ENCODE measurements at places on chromosomes 3 and 15.

DNA sequence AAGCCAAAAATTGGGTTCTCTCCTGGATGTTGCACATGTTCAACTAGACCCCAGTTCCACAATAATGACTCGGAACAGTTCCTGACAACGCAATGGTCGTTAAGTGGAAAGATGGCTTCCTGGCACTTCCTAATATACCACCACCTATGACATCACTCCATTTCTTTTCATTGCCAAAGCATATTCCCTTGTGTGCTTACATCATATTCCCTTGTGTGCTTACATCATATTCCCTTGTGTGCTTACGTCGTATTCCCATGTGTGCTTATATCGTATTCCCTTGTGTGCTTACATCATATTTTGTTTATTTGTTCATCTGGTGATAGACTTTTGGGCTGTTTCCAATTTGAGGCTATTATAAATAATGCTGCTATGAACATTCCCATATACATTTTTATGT, 39.2 kb downstream of the TFRC start:
- DNase-seq = no peak

- peak; percentile 53 for DNase-seq
Measured at GRCh38 chr3:178966299-178967176, 105.1 kb downstream of the ZMAT3 start.

- DNase-seq = no peak
Measured at GRCh38 chr15:77059786-77060361, 11.0 kb downstream of the TSPAN3 start.

DNA sequence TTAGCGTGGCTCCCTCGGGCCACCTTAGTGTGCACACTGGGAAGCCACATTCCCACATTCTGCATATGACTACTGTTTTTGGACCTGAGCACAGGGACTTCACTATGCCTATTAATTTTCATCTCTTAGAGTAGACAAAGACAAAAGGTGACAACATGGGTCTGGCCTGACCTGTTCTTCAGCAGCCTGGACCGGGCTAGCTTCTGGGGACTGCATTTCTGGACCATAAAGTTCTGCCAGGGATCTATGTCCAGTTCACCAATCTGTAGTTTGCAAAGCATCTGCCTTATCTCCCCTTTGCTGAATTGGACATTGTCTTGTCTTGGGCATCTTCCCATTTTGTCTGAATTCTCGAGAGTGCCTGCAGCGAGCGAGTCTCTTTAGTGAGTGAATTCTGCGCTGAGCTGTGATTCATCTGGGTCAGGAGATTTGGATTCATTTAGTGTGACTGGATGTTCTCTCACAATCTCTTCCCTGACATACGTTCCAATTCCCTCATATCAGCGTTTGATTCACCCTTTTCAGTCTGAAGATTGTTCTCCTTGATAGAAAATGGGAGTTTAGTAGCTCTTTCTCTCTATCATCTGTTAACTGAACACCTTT, 112.2 kb upstream of the PLXNA1 start:
- no peak for DNase-seq

DNA sequence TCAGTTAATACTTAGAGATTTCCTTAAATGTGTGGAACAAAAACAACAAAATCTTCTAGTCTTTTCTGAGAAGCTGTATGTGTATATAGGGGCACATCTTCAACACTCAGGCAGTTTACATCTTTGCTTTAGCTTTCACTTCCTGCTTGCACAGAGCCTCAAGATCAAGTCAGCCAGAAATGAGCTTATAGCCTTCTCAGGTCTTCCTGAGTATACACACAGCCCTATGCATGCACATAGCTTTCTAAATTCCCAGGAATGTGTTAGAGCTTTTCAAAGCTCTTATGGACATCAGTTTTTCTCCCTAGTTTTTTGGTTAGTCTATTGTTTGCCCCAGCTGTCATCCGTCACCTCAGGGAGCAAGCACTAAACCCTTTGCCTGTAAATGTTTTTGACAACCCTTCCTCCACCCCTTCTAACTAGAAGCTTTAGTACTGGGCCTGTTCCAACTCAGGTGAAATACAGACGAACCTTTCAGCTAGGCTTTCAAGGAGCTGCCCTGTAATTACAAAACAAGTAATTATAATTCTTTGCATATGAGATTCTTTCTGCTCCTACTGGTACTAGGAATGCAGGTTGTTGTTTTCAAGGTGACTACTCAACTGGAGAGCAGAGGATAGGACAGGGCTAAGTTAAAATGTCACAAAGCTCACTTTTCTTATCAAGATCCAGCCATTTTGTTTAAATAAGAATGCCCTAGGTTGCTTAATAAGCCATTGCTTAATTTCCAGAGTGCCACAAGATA, 22.6 kb upstream of the MTMR10 start:
- DNase-seq = no peak

- DNase-seq = no peak
Measured at GRCh38 chr3:17941766-17942165, 199.3 kb upstream of the TBC1D5 start.

DNA sequence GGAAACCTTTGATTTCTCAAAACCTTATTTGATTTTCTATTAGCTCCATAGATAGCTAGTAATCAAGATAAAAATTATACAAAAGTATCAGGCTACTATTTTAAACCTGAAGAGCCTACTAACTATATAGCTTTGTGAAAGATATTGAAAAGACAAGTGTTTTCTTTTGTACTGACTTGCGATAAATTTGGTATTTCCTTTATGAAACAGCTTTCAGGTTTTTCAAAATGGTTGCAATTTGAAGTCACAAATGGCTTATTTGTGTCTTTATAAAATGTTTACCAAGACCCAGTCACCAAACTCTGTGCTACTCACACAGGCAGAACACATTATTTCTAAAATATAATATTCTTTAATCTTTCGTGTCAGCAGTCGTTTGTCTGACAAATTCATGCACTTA, 167.5 kb upstream of the ALCAM start:
- no peak for DNase-seq

DNA sequence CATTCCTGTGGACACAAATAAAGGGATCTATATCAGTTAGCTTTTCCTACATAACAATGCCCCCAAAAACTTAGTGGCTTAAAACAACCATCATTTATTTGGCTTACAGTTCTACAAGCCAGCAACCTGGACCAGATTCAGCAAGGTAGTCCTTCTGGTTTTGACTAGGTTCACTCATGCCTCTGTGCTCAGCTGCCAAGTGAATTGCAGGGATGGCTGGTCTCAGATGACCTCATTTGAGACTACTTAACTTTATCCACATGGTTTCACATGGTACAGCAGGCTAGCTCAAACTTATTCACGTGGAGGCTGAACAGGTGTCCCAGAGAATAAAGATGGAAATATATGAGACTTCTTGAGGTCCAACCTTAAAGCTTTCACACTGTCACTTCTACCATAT, 119.3 kb upstream of the BFSP2 start:
- no peak for DNase-seq

GRCh38 chr3:84141571-84141970, 817.2 kb upstream of the CADM2 start:
- DNase-seq = no peak

DNA sequence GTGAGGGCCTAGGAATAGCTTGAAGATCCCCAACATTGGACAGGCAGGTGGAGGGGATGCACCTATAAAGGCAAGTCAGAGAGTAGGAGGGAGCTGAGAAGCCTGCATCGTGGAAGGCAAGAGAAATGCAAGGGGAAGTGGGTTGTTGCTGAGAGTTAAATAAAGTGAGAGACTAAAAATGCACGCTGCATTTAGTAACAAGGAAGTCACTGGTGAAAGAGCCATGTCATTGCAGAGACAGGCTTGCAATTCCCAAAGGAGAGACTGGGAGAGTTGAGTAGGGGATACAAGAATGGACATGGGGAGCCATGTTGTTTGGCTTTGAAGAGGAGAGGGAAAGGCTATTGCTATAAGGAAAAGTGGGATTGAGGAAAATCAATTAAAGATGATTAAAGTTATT, 77.0 kb upstream of the HEG1 start:
- DNase-seq = no peak

DNA sequence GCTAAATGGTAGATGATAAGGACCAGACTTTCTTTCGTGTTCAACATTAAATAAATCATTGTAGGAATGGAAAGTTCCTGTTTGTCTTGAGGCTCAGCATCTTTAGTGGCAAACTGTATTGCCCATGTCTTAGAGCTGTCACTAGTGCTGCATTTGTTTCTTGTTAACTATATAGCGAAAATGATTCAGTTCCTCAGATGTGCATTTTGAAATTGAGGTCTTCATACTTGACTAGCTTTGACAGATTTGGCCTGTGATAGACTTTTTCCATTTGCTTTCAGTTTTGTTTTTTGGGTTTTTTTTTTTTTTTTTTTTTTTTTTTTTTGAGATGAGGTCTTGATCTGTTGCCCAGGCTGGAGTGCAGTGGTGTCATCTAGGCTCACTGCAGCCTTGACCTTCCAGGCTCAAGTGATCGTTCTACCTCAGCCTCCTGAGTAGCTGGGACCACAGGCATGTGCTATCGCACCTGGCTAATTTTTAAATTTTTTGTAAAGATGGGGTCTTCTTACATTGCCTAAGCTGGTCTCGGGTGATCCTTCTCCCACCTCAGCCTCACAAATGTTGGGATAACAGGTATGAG, 9.5 kb upstream of the RPLP1 start:
- no peak for DNase-seq

DNA sequence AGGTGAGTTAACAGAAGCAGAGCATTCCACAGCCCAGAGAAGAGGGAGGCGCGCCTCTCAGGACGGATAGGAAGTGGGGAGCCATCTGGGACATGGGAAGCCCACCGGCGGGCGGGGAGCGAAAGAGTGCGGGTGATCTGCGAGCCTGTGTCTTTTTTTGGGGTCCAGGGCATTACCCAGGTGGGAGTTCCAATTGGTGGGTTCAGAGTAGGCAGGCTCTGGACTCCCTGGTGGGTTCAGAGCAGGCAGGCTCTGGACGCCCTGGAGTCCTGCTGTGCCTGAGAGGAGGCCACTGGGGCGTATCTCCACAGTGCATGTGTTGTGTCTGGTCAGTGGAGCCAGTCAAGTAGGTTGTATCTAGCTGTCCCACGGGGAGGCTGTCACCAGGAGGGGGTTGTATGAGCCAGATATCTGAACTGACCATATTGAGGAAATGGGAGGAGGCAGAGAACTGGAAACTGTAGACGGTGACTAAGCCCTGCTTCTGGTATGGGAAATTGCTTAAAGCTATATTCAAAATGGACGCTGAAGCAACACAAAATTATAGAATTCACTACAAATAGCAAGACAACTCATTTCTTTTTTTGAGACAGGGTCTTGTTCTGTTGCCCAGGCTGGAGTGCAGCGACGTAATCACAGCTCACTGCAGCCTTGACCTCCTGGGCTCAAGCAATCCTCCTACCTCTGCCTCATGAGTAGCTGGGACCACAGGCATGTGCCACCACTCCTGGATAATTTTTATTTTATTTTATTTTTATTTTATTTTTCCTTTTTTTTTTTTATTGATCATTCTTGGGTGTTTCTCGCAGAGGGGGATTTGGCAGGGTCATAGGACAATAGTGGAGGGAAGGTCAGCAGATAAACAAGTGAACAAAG, 34.5 kb upstream of the CHST2 start:
- DNase-seq = peak; percentile 88

- peak; percentile 62 for DNase-seq
Measured at GRCh38 chr3:69294014-69294766, 91.7 kb downstream of the FRMD4B start.
